ENCODE measurements at places on chromosomes 2 and 18.

DNA sequence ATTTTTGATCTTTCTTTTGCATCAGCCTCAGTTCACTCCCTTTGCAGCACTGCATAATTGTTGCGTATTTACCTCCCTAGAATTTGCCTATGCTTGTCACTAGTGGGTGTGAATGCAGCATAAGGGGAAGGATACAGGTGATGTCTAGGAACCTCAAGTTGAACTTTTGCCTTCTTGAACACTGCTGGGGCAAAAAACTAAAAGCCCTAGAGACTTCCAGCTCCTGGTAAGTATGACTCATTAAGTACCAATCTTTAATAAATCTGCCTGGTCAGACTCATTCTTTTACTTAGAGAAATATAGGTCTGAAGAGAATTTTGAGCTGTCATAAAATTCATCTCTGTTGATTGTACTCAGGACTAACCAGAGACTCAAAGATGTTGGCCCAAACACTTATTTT, 547.3 kb upstream of the FANCL start:
- no peak for DNase-seq

DNA sequence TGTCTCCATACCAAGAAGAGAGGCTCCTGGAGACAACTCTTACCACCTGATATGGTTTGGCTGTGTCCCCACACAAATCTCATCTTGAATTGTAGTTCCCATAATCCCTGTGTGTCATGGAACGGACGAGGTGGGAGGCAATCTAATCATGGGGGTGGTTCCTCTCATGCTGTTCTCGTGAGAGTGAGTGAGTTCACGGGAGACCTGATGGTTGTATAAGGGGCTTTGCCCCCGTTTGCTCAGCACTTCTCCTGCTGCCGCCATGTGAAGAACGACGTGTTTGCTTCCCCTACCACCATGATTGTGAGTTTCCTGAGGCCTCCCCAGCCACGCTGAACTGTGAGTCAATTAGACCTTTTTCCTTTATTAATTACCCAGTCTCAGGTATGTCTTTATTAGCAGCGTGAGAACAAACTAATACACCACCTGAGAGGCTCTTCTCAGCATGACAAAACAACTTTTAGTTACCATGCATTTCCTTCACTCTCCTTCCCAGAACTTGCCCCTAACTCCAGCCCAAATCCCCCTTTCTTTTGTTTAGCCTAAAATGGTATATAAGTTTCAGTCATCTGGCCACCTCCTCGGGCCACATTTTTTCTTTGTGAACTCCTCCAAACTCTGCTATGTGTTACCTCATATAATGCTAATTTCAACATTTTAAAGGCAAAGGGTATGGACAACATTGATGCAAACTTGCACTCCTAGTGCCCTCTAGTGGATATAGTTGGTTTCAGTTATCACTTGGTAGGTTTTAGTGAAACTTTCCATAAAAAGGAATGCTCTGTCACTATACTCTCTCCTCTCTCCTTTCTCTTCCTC, 58.6 kb upstream of the SLC25A52 start:
- DNase-seq = peak; percentile 10

- no peak for DNase-seq
These were observed 91.6 kb downstream of the ACKR3 start for GRCh38 chr2:236661061-236661761.

DNA sequence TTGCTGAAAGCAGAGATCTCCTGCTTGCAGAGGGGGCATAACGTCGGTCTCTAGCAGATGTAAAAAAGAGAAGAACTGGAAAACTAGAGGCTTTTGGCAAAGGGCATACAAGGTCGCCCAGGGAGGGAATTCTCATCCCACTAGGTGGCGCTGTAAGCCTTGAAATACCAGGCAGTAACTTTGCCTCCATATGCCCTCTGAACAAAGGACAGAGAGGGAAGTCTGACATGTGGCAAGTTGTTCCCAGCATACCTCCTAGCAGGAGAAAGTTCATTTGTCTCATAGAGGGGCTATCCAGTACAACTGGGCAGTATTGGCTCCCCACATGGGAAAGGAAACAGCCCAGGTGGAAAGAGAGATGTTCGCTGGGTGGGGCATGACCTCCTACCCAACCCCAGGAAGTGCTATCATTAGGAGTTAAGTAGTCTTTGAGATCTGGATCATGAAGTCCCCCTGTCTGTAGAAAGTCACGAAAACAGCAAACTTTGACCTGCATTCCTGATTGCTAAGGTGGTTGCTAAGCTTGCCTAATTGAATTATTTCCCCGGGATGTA, 39.9 kb downstream of the STK17B start:
- no peak for DNase-seq

DNA sequence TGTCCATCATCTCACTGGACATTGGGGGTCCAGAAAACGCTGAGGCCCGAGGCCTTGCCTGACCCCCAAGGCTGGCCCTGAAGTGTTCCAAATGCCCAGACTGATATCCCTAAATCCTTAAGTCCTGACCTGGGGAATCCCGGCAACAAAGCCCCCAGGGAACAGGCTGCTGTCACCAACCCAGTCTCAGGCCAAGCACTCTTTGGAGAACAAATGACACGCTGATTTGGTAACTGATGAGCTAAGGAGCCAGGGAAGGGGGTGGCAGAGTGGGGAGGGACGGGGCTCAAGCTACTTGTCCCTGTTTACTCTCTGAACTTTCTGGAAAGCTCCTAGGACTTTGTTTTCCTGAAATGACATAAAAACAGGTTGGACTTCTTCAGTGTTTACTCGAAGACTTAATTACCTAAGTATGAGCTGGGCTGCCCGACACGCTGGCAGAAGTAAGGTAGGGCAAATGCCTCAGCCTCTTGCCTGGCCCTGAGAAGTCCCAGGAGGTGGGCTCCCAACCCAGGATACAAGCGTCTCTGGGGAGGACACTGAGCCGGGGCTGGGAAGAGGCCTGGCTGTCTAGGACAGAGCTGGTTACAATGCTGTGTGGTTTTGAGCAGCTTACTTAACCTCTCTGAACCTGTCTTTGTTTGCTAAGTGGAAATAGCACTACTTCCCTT, 105.5 kb upstream of the GLI2 start:
- DNase-seq = no peak

GRCh38 chr2:206230060-206230762, 44.3 kb upstream of the ZDBF2 start:
- no peak for DNase-seq

DNA sequence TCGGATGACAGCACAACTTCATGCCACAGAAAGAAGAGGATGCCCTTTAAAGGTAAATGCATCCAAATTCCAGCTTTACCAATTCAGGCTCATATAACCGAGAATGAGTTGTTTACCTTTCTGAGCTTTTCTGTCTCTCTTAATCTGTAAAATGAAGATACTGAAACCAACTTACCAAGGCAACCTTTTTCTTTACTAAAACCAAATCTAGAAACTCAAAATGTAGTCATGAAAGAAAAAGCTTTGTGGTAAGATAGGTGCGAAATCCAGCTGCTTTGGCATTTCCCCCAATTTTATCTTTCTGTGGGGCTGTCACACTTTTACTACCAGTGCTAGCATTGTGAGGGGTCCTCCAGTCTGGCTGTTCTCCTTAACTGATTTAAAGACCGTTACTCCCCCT, 240.4 kb downstream of the IKZF2 start:
- no peak for DNase-seq

DNA sequence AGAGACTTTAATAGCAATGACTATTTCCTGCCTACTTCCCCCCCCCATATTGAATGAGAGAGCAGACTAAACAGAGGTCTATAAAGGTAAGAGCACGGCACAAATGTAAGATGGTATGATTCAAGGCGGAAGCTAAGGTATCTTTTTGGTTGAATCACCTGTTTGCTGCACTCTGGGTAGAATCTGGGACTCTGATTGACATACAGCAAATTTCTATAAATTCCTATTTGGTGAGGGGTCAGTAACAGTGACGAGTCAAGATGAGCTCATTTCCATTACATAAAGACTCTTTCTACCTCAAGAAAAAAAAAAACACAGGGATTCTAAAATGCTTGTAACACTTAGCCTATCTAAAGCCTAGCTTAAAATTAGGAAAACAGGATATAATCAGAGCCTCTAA, 297.3 kb downstream of the TNS1 start:
- DNase-seq = no peak

DNA sequence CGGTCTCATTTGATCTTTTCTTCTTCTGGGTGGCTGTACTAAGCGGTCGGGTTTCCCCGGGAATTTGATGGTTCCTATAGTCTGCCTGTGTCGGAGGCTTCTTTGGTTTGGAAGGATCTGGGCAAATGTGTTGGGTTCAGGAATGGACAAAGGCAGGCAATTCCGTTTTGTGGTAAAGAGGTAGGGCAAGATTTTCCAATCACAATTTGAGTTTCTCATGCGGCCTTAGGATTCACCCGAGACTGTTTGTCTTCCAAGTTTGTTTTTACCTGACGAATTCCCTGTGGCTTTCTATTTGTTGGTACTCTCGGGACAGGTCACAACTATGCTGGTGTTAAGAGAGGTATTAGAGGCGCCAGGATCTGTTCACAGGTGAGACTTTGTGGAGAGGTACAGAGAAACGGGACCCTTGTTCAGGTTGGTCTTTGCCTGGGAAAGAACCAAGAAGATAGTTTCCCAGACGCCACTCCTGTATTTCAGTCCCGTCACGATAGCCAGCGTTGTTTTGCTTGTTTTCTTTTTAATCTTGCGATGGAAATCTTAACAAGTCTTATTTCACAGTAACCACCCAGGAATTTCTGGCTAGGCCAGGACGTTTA, 3.0 kb downstream of the SP5 start:
- no peak for DNase-seq

GRCh38 chr2:60806988-60807681, 51.1 kb downstream of the PAPOLG start:
- no peak for DNase-seq

- DNase-seq = no peak
These were observed 98.4 kb downstream of the GPR39 start for GRCh38 chr2:132515010-132515409.

GRCh38 chr2:34115076-34115475, 516.0 kb upstream of the FAM98A start:
- no peak for DNase-seq

- no peak for DNase-seq
These were observed 55.1 kb upstream of the ACSL3 start for GRCh38 chr2:222805591-222806304.

DNA sequence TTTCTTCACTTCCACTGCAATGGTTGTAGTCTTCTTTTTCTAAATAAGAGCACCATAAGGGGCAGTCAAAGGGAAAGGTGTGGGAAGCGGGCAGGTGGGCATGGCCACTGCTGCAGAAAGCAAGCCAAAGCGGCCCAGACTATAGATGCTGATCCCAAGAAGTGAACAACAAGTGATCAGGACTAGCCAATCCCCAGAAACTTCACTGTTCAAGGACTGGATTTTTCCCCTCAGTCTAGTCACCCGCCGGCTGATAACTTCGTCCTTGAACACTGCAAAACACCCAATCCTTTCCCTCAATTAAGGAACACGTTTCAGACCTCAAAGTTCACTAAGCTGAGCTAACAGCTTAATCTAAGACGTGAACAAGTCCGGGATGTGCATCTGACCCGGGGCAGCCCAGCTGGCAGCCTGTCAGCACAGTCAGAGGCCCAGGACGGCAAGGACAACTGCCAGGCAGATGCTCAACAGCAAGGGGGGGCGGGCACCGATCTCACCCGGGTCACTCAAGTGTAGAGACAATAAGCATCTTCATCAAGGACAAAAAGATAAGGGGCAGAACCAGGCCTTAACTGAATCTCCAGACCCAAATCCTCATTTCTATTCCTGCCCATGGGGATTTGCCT, 59.8 kb downstream of the HDLBP start:
- DNase-seq = no peak

DNA sequence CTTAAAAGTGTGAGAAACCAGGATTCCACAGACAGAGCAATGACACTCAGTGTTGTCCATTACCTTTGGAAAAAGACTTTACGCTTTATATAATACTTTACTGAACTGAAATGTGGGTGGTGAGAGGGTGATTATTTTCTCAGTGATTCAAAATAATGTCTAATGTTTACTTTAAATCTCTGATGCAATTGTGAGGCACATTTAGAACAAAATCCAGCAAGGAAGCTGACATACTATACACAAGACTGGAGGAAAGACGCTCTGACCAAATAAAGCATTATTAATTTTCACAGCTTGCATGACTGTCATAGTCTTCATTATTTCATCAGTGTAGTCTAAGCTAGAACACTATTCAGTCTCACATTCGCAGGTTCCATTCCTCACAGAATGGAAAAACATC, 34.1 kb upstream of the STAT1 start:
- DNase-seq = no peak

GRCh38 chr2:554444-554843, 122.8 kb downstream of the TMEM18 start:
- no peak for DNase-seq

GRCh38 chr18:73690222-73690621, 457.4 kb downstream of the FBXO15 start:
- no peak for DNase-seq

- no peak for DNase-seq
These were observed 236.6 kb downstream of the KLHL29 start for GRCh38 chr2:23621616-23622015.

- DNase-seq = no peak
These were observed 242.1 kb upstream of the RGPD4 start for GRCh38 chr2:107584577-107584976.

DNA sequence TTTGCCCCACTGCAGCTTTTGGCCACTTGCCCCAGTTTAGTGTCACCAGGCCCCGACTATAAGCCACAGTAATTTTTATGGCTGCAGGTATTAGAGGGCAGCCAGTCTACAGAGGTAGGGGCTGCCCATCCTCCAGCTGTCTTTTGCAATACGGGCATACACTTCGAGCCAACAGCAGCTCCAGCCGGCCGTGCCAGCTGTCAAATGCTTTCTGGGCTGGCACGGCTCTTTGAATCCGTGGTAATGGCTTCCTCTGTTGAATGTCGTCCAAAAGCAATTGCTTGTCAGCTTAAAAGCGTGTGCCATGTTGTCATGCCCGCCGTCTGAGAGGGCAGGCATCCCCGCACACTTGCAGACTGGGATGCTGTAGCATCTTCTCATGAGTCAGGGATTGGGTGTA, 41.3 kb downstream of the BCL2L11 start:
- DNase-seq = no peak

All from glomerular endothelial cell (primary cell).